Stimulated activated CD4-positive, alpha-beta T cell treated with anti-CD3 and anti-CD28 coated beads, Interleukin-2, amount 100 ng/mL, for 24 hours (primary cell): ENCODE measurements at places on chromosomes 12 and 14.

GRCh38 chr14:87952307-87953094 lies 40.5 kb downstream of the GALC start:
- no peak for DNase-seq

- no peak for DNase-seq
These were observed 35.0 kb upstream of the DTX1 start for GRCh38 chr12:113021500-113021899.

DNA sequence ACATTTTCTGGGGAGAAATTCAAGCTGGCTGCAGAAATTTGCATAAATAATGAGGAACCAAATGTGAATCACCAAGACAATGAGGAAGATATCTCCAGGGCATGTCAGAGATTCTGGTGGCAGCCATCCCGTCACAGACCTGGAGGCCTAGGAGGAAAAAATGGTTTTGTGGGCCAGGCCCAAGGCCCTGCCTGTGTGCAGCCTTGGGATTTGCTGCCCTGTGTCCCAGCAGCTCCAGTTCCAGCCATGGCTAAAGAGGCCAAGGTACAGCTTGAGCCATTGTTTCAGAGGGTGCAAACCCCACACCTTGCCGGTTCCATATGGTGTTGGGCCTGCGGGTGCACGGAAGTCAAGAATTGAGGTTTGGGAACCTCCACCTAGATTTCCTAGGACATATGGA lies 147.5 kb downstream of the ADCK1 start:
- DNase-seq: no peak

DNA sequence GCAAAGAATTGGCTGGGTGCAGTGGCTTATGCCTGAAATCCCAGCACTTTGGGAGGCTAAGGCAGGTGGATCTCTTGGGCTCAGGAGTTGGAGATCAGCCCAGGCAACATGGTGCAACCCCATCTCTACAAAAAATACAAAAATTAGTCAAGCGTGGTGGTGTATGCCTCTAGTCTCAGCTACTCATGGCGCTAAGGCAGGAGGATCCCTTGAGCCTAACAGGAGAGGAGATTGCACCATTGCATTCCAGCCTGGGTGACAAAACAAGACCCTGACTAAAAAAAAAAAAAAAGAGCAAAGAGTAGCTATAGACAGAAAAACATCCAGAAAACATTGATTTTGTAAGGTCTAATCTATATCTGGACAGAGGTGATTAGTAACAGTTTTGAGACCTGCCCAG lies 25.0 kb downstream of the KIF21A start:
- no peak for DNase-seq

DNA sequence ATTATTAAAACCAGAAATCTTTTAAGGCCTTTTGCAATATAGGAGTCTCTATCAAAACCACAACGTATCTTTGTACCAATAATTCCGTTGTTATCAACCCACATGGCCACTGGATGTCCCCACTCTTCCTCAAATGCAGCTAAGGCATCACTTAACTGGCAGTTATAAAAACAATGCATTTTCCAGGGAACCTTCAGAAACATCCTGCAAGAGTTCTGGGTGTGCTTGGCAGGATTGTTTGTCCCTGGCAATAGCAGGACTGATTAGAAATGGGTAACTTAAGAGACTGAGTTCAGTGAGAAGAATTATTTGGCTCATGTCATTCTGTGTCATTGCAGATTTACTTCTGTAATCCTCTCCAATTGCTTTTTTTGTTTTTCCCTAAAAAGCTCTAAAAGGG lies 112.0 kb downstream of the SLC15A5 start:
- no peak for DNase-seq

- DNase-seq: no peak
These were observed 169.2 kb downstream of the PAWR start for GRCh38 chr12:79521576-79521975.

GRCh38 chr14:58738876-58739275 lies 101.1 kb downstream of the DACT1 start:
- no peak for DNase-seq

- no peak for DNase-seq
These were observed 29.6 kb downstream of the PMCH start for GRCh38 chr12:102167821-102168604.

- peak; percentile 65 for DNase-seq
These were observed 2.1 kb upstream of the INHBE start for GRCh38 chr12:57452937-57453509.

GRCh38 chr14:20690848-20691640 lies 2.5 kb downstream of the ANG start:
- peak; percentile 14 for DNase-seq

- DNase-seq: no peak
These were observed 98.1 kb upstream of the LHX5 start for GRCh38 chr12:113569806-113570205.

- no peak for DNase-seq
These were observed 68.3 kb upstream of the DDX11 start for GRCh38 chr12:31005256-31005943.

- peak; percentile 59 for DNase-seq
These were observed 62.9 kb upstream of the NID2 start for GRCh38 chr14:52131640-52132320.

- DNase-seq: no peak
These were observed 27.6 kb downstream of the PLXNC1 start for GRCh38 chr12:94175763-94176668.

- DNase-seq: no peak
These were observed 11.0 kb upstream of the CACNA2D4 start for GRCh38 chr12:1929241-1929984.

GRCh38 chr12:125786143-125786542 lies 720.9 kb downstream of the AACS start:
- DNase-seq: no peak

GRCh38 chr14:89537911-89538310 lies 120.9 kb upstream of the FOXN3 start:
- DNase-seq: no peak

DNA sequence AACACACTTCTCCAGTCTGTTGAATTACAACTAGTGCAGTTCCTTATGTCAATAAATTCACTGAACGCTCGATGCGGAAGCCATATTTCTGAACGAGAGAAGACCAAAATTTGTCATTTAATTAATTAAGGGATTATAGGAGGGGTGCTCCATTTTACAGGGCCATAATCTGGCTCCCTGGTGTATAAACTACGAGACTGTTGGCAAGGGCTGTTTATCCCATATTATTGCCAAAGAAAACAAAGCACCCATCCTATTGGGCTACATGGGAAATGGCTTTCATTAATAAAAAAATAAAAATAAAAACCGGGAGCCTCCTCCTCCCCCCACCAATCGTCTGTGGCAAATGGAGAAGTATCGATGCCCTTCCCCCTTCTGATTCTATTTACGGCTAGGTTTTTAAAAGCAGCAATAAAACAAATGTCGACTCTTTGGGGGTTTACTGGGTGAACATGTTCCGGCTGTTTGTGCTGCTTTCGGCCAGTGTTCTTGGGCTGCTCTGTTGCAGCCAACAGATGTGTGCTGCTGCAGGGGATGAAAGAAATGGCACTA lies 24.8 kb downstream of the ATF7 start:
- DNase-seq: no peak

DNA sequence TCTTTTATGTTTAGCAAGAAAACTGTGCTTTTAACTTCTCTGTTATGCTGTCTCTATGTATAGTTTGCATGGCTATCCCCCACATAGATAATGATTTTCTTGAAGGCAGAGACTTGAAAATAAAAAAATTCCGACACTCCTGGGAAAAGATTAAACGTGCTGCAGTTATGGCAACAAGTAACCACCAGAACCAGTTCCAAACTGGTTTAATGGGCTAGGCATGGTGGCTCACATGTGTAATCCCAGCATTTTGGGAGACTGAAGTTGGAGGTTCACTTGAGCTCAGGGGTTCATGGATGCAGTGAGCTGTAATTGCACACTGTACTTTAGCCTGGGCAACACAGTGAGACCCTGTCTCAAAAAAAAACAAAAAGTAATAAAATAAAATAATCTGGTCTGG lies 15.1 kb upstream of the CAPRIN2 start:
- no peak for DNase-seq

- DNase-seq: no peak
These were observed 11.8 kb upstream of the POLR3B start for GRCh38 chr12:106345746-106346145.

- peak; percentile 1 for DNase-seq
These were observed 693.0 kb downstream of the NRXN3 start for GRCh38 chr14:78863143-78863542.

DNA sequence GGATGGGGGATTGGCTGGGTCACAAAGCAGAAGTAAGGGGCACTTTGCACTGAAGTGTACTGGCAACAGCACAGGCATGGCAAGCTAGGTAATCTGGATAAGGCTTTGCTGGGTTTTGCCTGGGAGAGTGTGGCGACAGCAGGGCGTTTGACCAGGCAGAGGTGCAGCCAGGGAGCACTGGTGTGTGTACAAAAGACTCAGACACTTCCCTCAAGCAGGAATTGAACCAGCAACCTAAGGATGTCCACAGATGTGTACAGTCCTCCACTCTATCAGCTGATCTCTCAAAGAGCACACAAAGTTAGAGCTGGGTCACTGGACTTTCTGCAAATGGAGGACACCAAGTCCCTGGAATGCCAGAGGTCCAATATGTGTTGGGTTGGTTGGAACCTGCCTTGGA lies 15.4 kb upstream of the RNASE4 start:
- DNase-seq: no peak

- peak; percentile 30 for DNase-seq
These were observed 12.2 kb upstream of the SPTB start for GRCh38 chr14:64891839-64892375.

GRCh38 chr12:50296554-50296953 lies 13.2 kb upstream of the LIMA1 start:
- no peak for DNase-seq

GRCh38 chr14:30874120-30874998 lies at the start of gene COCH:
Gene COCH (plus strand): TSS chr14:30874559. CDS start chr14:30874939, 380 bp downstream.
- peak; percentile 21 for DNase-seq

GRCh38 chr12:3256103-3256631 lies 179.0 kb downstream of the TSPAN9 start:
- no peak for DNase-seq

DNA sequence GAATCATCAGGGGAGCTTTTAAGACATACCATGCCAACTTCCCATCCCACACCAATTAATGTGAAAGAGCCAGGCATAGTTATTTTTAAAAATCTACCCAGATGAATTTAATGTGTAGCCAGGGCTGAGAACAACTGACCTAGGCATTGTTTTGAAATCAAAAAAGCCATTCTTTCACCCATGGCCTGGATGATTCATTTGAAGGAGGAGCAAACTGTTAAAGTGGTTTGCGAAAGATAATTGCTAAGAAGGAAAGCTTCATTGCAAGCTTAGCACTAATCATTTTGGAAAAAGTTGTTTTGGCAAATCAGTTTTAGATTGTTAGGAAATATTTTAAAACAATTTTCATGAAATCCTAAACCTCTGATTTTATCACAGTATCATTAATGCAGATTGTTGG lies 2.1 kb upstream of the GTSF1 start:
- no peak for DNase-seq
